ENCODE measurements at places on chromosomes 5 and 9.

- DNase-seq: peak; percentile 58
Measured at GRCh38 chr9:110217656-110218099, 9.7 kb upstream of the C9orf152 start.

DNA sequence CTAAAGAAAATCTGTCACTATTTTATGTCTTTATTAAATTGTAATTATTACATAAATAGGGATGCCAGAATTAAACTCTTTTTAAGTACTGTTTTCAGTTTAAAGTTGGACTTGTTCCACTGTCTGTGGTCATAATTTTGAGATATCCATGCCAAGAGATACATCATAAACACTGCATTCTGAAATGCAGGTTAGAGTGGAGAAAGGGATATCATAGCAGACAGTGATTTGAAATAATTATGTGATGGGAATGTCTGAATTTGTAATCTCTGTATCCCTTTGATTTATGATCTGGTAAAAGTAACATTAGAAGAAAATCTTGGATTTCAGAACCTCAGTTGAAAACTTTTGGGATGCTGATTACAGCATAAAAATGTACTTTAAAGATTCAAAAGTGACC lies 222.1 kb downstream of the GOLPH3 start:
- no peak for DNase-seq

- no peak for DNase-seq
Measured at GRCh38 chr5:34740389-34740806, 84.3 kb downstream of the RAI14 start.

DNA sequence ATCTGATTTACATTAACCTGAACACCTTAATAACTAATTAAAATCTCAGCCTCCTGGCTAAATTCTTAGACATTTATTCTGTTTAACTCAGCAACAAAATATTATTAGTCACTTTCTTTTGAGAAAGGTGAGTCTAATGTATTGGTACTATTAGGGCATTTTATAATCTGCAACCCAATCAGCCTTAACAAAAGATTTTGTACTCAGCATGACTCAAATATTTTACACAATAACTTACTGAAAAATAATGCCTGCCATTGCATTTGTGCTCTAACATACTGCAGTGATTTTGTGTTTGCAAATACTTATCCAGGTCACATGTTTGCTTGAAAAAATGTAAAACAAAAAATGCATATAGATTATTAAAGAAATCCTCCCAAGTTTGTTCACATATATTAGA lies 1129.9 kb downstream of the TAF11L14 start:
- no peak for DNase-seq

DNA sequence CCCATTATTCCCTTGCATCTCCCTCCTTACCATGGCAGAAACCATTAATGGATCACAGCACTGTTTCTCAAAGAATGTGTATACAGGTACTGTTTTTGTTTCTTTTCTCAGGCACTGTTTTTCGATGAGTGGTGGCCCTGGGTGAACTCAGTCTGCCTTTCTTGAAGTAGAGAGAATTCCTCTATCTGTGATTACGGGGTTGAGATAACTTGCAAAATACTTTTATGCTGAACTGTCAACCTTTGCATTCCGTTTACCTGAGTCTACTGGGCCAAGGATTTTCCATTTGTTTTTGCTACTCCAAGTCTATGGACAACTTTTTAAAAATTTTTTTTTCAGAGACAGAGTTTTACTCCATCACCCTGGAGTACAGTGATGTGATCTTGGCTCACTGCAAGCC lies 82.7 kb upstream of the CLINT1 start:
- DNase-seq: peak; percentile 5

GRCh38 chr9:115855458-115856133 lies 298.0 kb upstream of the PAPPA start:
- DNase-seq: peak; percentile 61

GRCh38 chr5:180394031-180394636 lies 41.0 kb upstream of the GFPT2 start:
- no peak for DNase-seq
